ENCODE measurements at places on chromosomes 12 and 14.
A peak's percentile ranks its signal among the peaks of the same experiment; 100 is the strongest.

DNA sequence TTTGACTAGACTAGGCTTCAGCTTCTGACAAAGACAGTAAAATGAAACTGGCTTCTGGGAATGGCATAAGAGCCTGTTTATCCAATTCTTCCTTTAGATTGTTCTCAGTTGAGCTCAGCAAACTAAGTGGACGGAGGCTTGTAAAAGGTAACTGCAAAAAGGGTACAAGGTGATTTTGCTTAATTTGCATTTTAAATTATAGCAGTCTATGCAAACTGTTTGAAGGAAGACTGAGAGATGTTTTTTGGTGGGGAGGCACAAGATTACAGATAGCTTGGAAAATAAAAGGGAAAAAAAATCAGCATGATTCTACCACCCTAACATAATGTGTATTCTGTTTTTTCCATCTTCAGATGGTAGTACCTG, 5.0 kb downstream of the SUSD6 start:
- DNase-seq, result no peak

DNA sequence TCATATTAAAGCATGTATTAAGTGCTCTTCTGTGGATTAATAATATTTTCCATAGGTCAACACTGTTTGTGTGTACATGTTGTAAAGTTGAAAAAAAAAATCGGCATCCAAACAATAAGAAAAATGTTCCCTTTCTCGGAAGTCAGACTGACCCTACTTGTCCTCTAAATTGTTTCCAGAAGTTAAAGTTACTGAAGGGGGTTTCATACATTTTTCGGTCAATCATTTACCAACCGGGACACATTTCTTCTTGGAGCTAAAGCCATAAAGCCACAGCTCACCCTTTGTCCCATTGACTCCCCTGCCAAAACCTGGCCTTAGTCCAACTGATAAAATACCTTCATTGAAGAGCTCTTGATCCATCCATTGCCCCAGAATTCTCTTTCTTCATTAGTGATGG, 230.0 kb downstream of the ANO2 start:
- DNase-seq, result no peak

DNA sequence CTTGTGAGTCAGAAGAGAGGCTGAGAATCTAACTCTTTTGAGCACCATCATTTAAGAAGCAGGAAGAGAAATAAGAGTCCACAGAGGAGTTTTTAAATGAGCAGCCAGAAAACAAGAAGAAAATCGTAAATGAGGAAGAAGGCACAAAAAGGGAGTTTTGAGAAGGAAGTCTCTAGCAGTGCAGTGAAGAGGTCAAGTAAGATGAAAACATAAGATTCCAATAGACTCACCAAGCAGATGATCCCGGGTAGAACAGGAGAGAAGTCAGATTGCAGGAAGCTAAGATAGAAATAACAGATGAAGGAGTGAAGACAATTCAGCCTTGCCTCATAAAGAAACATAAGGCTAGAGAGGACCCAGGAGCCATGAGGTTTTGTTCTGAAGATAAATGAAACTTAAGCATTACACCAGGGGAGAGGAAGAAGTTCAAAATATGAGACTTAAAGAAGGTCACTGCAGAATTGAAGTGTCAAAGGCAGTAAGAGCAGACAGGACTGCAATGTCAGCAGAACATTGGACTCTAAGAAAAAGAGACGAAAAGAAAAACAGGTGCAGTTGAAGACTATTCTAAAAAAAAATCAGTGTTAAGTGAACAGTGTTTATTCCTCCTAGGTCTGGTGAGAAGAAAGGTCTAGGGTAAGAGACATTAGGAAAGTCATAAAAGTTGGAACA, 229.0 kb downstream of the SEC23A start:
- no peak for DNase-seq

GRCh38 chr14:34223373-34224148, 238.5 kb downstream of the SPTSSA start:
- DNase-seq, result no peak

- no peak for DNase-seq
Measured at GRCh38 chr14:97634751-97635150, 837.6 kb downstream of the VRK1 start.

DNA sequence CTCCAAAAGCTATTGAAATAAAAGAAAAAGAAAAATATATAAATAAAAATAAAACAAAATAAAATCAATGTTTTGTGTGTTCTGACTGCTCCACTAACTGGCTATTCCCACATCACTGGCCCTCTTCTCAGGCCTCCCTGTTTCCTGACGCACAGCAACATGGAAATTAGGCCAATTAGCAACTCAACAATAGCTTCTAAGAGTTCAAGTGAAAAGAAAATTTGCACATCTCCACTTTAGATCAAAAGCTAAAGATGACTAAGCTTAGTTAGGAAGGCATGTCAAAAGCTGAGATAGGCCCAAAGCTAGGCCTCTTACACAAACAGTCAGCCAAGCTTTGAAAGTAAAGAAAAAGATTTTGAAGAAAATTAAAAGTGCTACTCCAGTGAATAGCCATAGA, 200.8 kb downstream of the DUSP6 start:
- DNase-seq, result no peak

DNA sequence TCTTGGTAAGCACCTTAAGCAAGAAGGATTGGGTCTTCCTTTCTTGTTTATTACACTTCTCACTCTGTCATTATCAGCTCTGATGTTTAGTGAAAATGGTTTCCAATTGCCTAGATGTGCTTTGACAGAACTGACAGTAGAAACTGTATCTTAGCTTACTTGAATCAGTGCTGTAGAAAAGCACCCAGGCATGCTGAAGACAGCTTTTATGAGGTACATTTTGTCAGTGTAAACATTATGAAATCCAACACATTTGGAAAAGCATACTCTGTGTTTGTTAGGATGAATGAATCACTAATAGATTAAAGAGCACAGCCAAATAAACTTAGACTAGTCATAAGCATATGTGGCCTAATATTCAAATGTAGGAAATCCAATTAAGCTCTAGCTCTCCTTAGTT, 290.2 kb upstream of the NPAS3 start:
- DNase-seq, result no peak

GRCh38 chr14:95398630-95399547, 79.2 kb upstream of the CLMN start:
- DNase-seq, result no peak

- DNase-seq, result no peak
Measured at GRCh38 chr12:57609781-57610553, 1.3 kb upstream of the ARHGEF25 start.

GRCh38 chr12:101697930-101698799, 725 bp downstream of the CHPT1 start:
- DNase-seq, result no peak

DNA sequence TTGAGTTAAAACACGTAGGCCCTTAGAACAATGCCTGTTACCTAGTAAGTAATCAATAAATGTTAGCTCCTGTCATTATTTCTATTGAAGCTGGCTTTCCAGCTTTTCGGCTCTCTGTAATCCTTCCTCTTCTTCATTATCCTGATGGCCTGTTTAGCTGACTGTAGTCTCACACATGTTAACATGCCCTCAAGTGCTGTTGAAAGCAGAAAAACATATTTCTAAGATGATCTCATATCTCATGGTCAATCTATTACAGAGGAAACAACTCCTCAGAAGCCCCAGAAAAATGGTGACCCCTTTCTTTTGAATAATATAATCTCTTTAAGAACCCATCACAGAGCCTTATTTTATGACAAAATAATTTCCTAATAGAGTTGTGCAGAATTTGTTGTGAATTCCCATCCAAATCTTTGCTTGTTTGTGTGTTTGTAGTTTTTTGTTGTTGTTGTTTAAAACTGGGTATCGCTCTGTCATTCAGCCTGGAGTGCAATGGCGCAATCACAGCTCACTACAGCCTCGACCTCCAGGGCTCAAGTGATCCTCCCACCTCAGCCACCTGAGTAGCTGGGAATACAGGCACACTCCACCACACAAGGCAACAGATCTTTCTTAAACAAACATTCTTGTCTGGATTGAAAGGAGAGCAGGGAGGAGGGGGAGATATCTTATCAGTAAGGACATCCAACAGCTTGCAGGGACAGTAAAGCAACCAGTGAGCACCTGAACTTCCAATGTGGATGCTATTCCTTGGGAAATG, 242.5 kb upstream of the CAND1 start:
- no peak for DNase-seq

DNA sequence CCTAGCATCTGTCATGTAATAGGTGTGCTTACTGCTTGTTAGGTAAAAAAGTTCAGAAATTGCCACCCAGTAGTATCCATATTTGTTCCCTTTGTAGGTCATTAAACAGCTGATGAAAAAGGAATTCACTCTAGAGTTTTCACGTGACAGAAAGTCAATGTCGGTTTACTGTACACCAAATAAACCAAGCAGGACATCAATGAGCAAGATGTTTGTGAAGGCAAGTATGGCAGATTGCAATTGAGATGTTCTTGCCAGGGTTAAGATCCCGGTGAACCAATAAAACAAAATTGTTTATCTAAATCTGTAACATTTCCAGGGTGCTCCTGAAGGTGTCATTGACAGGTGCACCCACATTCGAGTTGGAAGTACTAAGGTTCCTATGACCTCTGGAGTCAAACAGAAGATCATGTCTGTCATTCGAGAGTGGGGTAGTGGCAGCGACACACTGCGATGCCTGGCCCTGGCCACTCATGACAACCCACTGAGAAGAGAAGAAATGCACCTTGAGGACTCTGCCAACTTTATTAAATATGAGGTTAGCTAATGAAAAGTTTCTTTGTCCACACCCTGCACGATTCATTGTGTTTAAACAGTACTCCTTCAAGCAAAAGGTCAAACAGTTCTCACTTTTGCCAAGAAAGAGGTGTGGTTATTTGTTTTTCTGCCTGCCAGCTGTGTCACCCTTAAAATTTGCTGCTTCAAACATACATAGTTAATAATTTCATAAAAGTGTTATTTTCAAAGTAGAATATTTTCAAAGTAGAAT, 58.3 kb downstream of the ATP2A2 start:
- no peak for DNase-seq

GRCh38 chr14:24351517-24351916, 11.7 kb upstream of the RIPK3 start:
- no peak for DNase-seq

DNA sequence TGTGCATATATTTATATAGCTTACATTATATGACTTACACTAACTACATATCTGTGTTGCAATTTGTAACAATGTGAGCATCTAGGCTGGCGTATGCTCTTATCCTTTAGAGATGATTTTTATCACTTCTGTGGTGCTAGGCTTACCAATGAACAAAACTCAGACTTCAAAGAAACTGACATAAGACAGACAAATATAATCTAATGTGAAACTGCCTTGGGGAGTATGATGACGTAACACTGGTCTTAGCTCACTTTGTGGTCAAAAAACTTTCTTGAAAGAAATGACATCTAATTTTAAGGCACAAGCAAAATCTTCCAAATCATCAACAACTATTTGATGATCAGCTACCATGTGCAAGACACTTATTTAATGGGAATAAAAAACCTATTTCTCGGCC, 50.0 kb downstream of the SOX5 start:
- DNase-seq, result no peak

DNA sequence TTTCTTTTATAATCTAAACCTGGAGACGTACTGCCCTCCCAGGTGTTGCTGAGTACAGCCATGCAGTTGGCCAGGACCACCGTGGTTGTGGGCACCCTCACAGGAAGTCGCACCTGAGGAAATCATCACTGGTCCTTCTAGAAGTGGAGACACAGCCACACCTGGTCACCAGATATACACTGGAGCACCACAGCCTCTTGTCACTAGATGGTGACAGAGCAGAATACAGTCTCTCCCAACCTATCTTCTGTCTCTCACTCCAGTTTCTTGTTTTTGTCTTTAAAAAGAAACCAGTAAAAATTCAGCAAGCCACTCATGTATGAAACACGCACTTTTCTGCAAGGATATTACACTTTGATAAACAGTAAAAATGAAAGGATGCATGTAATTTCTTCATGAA, 43.1 kb upstream of the GPHB5 start:
- DNase-seq, result no peak

DNA sequence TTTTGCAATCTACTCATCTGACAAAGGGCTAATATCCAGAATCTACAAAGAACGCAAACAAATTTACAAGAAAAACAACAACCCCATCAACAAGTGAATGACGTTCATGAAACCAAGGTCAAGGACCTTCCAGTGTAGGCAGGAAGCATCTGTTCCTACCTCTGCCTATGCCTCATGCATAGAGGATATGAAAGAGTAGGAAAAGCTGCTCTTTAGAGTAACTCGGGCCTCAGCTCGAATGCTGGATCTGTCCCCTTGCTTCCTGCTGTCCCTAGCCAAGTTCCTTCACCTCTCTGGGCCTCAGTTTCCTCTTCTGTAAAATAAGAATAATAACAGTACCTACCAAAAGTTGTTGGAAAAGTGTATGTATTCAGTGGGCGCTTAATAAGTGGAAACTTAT, 65.0 kb downstream of the FOXN4 start:
- DNase-seq, result no peak

GRCh38 chr12:125330645-125331341, 265.6 kb downstream of the AACS start:
- peak; percentile 97 for DNase-seq

DNA sequence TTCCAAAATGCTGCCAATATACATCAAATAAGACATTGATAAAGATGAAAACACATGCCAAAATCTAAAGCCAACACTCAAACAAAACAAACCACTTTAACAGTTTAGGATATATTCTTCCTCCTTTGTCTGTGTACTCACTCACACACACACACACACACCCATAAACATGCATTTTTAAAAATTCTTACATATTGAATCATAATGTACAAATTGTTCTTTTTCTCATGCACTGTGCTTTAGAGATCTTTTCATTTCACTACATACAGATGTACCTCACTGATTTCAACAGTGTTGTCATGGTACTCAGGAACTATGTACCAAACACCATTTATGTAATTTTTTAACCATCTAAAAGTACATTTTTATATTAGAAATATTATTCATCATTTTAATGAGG, 9.5 kb upstream of the RERG start:
- no peak for DNase-seq

DNA sequence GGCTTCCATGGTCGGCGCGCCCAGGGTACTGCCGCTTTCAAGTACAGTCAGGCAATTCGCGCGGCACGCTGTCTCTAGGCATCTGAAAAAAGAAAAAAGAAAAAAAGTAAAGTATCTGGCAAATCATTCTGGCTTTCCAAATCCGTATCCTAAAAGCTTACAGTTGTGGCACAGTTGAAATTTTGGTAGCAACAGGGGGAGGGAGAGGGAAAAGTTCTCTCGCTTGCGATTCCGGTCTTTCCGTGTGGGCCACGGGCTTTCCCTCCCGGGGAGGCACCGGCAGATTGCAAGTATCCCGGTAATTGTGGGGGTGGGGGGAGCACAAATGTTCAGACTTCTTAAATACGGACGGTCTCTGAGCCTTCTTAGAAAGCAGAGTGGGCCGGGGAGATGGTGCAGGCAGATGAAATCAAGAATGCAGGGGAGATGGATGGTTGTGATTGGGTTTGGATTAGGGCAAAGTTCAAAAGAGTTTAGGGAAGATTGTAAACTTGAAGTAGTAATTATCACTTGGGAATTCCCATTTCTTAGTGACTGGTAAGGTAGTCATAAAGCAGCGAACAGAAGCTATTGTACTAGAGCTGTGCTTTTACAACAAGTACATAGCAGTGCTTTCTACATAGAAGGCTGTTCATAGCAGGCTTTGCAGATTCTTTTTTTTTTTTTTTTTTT, 1.2 kb downstream of the SOCS2 start:
- no peak for DNase-seq

Measured in D341Med (cell line).